ENCODE measurements at places on chromosomes 1 and 21. TPM values are rescaled to one million over a fixed set of nuclear protein-coding genes. Genes with fewer than 3 reads are reported as not detected.

DNA sequence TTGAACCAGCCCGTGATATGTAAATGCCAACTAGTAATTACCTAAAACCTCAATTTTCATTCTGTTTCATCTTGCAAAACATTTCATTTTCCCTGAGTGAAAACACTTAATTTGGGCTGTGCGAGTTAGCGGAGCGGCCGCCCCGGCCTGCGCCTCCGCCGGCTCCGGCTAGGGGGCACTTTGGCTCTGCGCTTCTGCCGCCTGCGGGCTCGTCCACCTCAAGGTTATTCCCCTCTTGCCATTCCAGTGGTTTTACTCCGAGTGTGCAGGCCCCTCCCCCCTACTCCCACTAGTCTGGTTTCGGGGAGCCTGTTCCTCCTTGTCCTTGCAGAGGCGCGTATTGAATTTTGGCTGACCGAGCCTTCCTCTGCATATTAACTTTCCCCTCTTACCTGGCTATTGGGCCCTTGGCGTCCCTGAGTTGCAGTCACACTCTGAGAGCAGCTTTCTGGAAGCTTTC, 55.6 kb downstream of the PEX14 start:
- peak; percentile 90 for DNase-seq

DNA sequence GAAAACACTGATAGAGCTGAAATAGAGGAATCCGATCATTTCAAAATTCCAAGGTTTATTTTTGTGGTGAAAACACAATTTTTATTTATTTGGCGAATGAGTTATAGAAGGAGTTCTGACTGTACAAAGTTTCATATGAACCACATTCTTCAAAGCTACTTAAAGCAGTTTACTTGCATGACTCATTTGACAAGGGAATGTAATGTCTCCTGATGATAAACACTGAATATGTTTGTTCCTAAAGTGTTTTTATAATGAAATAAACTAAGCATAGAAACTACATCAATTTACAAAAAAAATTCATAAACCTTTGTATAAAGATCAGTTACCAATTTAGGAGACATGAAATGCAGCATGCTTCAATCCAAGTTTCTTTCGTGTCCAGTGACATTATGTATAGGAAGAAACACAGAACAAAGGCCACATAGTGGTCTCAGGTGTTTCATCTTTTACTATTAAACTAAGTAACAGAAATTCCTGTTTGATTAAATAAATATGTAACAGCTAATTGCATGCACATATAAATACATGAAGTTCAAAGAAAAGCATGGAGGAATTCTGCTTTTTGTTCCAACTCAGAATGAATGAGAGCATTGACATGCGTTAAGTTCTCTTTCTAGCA, 2.5 kb downstream of the PRKACB start:
- no peak for DNase-seq

DNA sequence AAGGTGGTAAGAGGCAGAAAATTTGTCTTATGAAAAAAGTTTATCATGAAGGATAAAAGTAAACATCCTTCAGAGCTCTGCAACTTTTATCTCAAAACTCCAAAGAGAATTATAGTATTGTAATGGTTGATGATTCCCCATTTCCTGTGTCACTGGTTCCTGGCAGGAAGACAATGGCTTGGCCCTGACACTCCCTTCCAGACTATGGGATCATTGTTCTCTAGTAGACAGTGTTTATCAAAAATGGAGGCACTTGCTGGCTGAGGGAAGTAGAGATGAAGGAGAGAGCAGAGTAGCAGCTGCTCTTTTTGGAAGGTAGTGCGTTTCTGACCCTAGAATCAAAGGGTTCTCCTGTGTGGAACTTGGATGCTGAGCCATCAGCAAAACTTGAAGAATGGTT, 145.9 kb upstream of the ATP1B1 start:
- DNase-seq: no peak

DNA sequence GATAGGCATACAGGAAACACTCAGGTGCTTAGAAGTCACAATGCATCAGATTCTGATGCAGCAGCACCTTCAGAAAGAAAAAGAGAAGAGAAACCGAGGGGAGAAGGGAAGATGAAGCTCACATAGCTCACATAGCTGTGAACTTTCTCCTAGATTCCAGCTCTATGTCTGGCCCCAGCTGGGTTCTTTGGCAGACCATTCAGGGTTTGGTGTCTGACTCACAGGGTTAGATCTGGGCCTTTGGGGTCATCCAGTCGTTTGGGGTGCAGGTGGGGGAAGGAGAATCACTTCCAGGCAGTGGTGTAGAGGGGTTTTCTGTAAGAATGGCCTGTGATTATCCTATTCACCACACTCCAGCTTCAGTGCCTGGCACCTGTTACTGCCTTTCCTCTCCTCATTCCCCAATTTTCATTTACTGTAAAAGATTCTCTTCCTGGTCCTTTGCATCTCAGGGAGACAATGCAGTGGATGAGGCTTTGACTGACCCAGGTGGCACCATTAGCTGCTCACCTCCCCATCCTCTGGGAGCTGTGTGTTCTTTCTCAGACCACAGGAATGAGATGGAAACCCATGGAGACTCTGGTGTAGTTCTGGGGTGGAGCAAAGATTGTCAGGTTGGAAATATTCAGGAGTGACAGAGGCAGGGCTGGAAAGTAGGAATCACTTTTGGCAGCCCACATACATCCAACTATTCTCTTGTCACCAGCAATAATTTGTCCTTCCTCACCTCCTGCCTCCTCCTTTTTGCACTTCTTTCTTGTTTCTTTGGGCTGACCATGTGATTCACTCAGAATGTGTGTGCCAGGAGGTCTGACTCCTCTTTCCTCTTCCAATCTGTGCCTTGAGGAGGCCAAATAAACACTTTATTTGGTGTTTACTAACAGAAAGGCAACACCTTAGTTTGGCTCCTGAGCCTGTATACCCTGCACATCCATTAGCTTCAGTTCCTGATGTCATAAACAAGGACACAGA, 103.3 kb downstream of the PAPPA2 start:
- DNase-seq: no peak

- DNase-seq: no peak
These were observed 115.2 kb upstream of the SERBP1 start for GRCh38 chr1:67545364-67545763.

DNA sequence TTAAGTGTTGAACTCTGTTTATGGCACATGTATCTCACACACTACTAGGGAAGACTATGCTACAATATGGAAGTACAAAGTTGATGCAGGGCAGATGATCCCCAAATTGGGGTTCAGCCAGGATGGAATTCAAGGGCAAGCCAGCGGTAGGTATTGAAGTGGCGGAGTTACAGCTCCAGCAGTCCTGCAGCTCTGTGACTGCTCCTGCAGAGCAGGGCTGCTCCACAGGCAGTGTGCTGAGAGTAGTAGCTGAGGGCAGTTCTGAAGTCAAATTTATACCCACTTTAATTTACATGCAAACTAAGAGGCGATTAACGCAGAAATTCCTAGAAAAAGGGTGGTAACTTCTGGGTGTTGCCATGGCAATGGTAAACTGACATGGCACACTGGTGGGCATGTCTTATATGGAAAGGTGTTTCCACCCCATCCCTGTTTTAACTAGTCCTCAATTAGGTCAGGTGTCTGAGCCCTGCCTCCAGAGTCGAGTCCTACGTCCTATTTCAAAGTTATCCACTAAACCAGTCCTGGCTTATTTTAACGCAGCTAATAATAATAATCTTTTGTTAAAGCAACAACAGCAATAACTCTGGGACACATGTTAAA, 20.6 kb upstream of the CENPF start:
- DNase-seq: no peak

The SFN gene
- total RNA-seq: 0.54 TPM

DNA sequence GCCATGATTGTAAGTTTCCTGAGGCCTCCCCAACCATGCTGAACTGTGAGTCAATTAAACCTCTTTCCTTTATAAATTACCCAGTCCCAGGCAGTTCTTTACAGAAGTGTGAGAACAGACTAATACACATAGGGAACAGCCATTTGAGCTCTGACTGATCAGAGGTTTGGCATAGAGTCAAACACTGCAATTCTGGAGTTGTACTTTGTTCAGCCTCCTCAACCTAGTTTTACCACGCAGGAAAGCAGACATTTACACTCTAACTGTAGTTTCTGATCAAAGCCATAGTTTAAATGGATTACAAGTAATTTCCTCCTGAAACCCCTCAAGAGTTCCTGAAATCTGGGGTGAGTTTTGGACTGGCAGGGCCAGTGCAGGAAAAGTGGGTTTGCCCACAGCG, 218.2 kb downstream of the TNR start:
- DNase-seq: no peak

GRCh38 chr21:44428281-44428960, 26.9 kb upstream of the LRRC3 start:
- DNase-seq: no peak

The RGS13 gene
- total RNA-seq: not detected

The AMY1B gene
- total RNA-seq: not detected

The ACTL8 gene
- not detected for total RNA-seq

The GPR3 gene
- 0.79 TPM for total RNA-seq

DNA sequence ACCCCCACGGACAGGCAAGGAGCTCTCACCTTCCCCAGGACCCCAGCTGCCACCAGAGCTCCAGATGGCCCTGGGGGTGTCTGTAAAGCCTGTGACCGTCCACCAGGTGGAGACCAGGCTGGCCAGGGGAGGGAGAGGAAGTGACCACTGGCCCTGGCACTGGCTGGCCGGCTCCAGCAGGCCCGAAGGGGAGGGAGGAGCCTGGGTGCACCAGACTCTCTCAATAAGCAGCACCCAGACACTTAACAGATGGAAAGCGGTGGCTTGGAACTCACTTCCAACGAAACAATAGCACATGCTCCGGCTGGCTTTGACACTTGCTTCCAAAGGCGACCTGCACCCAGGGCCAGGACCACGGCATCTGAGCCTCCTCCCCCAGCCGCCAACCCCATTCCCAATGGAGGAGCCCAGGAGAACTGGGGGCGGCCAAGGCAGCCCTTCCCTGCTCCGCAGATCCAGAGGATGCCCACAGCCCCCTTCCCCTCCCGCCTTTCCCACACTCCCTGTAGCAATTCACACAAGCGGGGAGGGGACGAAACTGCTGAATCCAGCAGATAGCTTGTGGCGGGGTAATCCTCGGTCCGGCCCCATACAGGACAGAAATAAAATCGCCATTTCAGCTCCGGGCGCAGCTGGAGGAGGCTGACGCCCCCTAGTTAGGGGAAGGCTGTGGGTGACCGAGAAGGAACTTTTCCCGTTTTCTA, 742 bp upstream of the PDE9A start:
- peak; percentile 94 for DNase-seq

- no peak for DNase-seq
These were observed 579 bp upstream of the ZNF684 start for GRCh38 chr1:40530735-40531380.

The EDARADD gene
- total RNA-seq: 8.9 TPM

DNA sequence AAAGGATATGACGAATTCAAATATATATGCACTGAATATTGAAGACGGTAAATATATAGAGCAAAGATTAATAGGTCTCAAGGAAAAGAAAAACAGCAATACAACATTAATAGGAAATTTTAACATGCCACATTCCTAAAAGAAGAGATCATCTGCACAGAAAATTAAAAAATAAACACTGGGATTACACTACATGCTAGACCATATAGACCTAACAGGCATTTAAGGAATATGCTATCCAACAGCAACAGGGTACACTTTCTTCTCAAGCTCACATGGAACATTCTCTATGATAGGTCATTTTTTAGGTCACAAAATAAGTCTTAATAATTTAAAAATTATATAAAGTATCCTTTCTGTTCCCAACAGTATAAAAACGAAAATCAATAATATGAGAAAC, 1038.3 kb downstream of the KCNT2 start:
- no peak for DNase-seq

The BATF3 gene
- total RNA-seq: 1.2 TPM

The FCRL2 gene
- total RNA-seq: not detected

GRCh38 chr1:193558491-193559028, 372.1 kb upstream of the B3GALT2 start:
- DNase-seq: peak; percentile 6

DNA sequence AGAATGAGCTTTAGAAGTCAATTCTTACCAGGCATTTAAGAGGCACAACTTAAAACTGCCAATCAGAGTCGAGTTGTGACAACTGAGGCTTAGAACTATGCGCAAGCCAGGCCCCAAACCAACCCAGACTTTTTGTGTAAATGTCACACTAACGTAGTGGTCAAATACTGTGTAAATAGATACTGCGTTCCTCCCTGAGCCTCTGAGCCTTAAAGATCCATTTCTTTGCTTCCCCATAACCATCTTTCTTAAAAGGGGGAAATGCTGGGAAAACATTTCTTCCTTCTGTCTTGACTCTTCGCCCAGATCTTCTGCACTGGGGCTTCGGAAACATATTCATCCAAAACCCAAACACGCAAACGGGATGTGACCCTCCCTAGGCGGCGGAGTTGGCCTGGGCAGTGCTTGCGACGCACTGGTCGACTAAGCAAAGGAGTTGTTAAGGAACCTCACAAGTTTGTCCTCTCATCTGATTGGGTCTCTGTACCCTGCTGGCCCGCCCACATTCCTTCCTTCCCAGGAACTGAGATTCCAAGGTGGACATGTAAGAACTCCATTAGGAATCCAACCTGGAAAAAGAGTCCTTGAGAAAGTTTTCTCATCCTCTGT, 2.6 kb downstream of the ADAMTS5 start:
- peak; percentile 83 for DNase-seq

DNA sequence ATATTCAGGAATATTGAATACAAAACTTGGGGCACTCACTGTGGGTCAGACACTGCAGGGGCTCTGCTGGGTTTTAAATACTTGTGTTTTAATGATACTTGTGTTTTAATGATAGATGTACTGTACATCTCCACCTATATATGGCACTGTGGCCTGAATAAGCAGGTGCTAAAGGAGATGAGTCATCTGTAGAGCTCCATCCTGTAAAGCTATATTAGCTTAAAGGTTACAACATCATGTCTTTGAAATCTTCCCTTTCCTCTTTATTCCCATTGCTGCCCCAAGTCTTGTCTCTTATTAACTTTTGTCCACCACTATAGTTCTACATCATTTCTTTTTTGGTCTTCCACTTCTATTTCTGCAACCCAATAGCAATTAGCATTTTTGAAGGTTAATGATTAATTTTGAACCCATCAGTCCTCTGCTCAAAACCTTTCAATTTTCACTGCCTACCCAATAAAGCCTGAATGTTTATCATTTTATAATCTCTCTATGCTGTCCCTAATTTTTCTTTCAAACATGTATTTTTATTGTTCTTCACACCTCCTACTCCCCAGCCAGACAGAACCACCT, 113.3 kb upstream of the PTGFR start:
- no peak for DNase-seq

- DNase-seq: no peak
These were observed 3.4 kb downstream of the TNFRSF25 start for GRCh38 chr1:6462412-6463119.

The F13B gene
- not detected for total RNA-seq

DNA sequence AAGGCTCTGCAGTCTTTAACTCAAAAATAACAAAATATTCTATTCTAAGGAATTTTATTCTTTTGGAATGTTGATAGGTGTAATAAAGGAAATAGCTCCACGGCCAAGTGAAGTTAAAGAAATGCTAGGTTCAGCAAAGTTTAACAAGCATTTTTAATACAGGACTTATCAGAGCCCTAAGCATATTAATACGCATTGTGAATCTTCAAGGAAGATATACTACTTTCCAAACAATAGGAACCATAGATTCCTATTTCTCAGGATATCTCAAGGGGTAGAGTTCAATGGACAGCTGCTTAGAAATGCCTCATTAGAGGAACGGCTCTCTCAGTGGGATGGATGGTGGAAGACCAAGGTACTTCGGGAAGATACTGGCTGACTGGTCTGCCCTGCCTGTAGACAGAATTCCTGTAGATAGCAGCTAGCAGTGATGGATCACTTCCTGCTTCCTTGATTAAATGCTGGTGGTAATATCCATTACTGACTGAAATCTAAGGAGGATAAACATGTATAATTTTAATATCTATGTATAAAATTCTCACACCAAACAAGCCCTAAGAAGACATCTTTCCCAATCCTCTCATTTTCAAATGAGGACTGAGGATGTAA, 8.1 kb upstream of the LRRC8C start:
- no peak for DNase-seq

Data from thyroid gland (tissue), 4 donors.